ENCODE measurements at places on chromosomes 3 and 15.

- DNase-seq, result peak; percentile 51
These were observed 567 bp downstream of the TOP2B start for GRCh38 chr3:25663869-25664811.

DNA sequence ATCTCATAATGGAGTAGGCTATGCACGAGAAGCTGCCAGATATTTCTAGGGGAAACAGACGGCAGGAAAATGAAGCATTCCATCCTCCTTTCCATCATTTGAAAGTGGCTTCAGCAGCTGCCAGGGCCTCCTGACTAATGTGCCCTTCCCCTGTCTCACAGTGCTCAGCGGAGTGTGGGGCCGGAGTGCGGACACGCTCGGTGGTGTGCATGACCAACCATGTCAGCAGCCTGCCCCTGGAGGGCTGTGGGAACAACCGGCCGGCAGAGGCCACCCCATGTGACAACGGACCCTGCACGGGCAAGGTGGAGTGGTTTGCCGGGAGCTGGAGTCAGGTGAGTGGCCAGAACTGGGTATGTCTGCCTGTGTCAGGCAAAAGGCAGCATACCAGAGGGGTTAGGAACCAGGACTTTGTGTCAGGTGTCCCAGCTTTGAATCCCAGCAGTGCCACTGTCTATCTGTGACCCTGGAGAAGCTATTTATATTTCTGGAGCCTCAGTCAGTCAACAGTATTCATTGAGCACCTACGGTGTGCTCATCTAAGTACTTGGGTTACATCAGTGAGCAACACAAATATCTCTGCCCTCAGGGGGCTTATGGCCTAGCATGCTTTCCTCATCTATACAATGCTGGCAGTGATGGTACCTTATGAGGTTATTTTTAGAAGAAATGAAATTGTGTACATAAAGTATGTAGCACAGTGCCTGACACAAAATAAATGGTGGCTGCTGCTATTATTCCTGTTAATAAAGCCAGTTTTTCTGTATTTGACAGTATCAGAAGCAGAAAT lies 52.4 kb upstream of the NR2E3 start:
- no peak for DNase-seq

DNA sequence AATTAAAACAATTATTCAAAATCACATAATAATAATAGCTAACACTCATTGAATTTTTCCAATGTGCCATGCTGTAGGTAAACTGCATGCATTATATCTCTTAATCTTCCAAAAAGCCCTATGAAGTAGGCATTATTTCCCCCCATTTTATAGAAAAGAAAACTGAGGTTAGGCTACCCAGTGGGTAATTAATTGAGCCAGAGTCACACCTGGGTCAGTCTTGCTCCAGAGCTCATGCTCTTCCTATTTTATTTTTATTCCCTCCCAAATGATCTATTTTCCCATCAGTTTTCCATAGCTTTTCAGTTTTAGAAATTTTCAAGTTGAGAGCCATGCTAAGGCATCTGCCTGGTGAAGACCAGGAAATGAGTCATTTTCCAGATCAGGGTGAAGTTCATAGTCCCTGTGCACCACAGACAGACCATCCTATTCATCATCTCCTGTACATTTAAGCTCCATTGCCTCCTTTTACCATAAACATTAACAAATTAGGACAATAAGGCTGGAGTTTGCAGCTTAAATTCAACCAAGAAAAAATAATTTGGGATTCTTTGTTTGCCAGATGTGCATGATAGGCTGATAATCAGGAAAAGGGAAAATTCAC lies 417.3 kb downstream of the OTOL1 start:
- DNase-seq, result no peak

- peak; percentile 56 for DNase-seq
These were observed 22.5 kb downstream of the GLB1 start for GRCh38 chr3:33074217-33075067.

- DNase-seq, result no peak
These were observed 51.8 kb downstream of the CMTM7 start for GRCh38 chr3:32443478-32443877.

DNA sequence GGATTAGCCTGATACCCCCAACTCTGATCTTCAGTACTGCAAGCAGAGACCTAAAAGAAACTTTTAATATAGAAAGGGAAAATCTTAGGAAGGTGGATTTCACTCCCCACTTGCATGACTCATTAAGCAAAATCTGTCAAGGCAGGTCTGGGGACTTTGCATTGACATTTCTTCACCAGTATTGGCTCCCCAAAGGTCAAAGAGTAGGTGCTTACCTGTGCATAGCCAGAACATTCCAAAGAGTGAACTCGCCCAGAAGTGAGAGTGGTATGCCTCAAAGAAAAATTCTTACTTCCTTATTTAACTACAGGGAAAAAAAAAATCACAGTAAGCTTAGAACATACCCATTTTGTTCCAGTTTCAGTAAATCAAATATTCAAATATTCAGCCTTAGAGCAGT lies 140.9 kb upstream of the TP63 start:
- DNase-seq, result no peak

- DNase-seq, result no peak
These were observed 174.0 kb downstream of the SERPINI1 start for GRCh38 chr3:167909504-167909896.
